Effector memory CD4-positive, alpha-beta T cell (primary cell): ENCODE measurements at places on chromosomes 16 and 17.
A peak's percentile ranks its signal among the peaks of the same experiment; 100 is the strongest.

- DNase-seq, result no peak
Measured at GRCh38 chr16:31157136-31157535, 7.3 kb upstream of the PRSS36 start.

GRCh38 chr16:1960665-1961630 is 1.6 kb downstream of the NDUFB10 start:
- no peak for DNase-seq

DNA sequence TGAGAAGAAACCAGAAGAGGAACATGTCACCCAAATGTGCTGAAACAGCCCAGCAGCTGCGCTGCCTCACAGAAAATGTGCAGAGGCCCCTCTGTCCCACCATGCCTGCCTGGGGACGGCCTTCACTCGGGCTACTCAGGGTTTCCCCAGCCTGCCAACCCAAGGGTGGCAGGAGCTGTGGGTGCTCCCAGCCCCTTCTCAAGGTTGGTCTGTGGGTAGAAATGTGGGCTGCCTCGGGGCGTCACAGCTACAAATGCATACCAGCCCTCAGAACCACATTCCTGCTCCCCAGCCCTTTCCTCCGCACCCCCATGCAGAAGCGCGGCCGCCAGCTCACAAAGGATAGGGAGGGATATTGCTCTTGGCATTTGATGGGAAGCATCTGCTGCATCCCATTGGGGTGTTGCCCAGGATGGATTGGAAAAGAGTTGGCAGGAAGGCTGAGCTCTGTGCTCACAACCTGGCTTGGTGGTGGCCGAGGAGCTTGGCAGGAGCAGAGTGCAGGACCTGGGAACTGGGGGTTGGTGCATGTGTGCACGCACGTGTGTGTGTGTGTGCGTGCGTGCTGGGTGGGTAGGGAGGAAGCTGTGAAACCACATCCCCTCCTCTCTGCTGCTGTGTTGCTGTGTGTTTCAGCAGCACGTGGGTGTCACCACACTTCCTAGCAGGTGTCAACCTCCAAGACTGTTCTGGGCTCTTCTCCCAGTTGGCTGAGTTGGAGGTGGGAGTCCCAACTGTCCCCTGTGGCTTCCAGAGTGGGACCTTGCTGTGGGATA is 304.4 kb downstream of the SEC14L1 start:
- DNase-seq, result peak; percentile 78

GRCh38 chr17:63826468-63827001 is 696 bp upstream of the PSMC5 start:
- no peak for DNase-seq

- no peak for DNase-seq
Measured at GRCh38 chr17:19497624-19498023, 36.0 kb upstream of the SLC47A1 start.

DNA sequence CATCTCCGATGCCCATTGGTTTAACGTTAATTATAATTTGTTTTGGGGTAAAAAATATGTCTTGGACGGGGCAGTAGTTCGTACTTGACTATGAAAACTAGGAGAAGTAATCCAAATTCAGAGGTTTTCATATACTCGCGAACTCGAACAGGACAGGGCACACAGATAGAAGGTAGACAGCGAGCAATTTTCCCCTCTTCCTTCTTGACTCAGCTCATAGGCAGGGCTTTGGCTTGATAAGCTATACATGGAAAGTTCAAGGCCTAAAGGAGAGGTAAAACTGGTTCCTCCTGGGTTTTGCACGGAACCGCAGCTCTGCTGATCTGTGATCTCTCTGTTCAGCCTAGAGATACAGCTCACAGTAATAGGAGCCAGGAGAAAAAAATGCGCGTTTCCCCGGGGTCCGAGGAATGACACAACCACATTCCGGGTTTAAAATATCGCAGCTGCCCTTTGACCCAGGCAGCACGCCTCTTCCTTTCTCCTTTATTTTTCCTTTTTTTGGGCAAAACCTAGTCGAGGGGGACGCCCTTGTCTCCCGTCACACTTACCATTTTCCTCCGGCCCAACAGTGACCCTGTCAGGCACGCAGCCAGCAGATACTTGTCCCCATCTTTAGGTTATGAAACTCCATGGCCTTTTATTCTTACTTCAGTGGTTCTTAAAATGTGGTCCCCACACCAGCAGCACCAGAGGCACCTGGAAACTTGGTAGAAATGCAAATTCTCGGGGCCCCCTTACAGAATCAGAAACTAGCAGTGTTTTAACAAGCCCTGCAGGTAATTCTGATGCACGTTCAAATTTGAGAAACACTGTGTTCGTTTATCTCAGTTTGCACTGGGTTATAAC is 1.7 kb upstream of the LASP1 start:
- no peak for DNase-seq

DNA sequence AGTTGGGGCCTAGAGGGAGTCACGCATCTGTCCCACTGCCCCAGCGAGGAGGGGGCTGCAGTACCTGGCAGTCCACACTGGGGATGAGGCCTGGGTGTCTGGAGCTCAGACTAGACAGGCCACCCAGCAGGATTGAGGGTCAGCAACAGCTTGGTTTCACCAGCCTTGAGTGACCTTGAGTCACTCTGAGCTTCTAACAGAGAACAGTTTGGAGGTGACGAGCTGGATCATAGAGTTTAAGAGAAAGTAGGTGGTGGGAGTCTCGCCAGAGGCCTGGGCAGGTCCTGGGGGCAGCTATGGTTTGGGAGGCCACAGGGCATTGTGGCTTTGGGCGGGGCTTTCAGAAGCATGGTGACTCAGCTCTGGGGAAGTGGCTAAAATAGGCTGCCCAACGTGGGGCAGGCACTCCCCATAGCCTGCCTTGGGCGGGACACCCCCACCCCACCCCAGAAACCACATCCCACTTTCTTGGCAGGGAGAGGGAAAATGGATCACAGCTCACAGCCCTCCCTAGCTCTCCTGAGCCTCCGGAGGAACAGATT is 20.5 kb downstream of the CDC42EP4 start:
- DNase-seq, result no peak

DNA sequence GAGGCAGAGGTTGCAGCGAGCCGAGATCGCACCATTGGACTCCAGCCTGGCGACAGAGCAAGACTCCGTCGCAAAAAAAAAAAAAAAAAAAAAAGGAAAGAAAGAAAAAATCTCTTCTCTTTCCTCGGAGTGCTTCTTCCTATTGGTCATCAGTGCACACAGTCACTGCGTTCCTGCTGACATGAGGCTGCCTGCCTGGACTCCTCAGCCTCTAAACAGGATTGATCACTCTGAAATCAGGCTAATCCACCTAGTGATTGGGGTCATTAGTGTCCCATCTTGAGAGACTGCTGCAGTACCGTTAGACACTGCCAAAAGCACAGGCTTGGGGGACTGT is 30.8 kb downstream of the PLCD3 start:
- no peak for DNase-seq

- DNase-seq, result peak; percentile 19
Measured at GRCh38 chr17:73710095-73710592, 65.9 kb upstream of the SDK2 start.
